Amniotic stem cell (primary cell): ENCODE measurements at places on chromosomes 16 and 17.

DNA sequence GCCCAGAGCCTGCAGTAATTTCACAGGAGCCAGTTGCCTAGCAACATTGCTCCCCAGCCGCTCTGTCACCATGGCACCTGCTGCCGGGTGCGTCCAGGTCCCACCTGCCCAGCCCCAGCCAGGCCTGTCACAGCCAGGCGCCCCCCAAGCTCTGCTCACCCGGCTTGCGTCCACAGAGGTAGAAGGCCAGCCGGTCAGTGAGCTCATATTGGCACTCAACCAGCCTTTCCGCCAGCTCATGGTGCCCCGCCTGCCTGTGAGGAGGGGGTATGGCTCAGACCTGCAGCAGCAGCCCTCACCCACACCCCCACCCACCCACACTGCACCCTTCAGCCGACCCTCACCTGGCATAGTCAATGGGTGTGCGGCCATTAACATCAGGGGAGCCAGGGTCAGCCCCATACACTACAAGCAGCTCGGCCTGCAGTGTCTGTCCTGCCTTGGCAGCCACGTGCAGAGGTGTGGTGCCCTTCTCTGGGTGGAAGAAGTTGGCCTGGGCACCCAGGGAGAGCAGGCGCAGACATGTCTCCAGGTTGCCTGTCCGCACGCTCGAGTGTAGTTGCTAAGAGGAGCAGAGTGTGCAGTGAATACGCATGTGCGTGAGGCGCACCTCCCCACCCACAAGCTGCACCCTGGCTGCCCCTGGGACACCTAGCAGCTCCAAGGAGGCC lies 7.7 kb downstream of the GIT1 start:
- no peak for DNase-seq

DNA sequence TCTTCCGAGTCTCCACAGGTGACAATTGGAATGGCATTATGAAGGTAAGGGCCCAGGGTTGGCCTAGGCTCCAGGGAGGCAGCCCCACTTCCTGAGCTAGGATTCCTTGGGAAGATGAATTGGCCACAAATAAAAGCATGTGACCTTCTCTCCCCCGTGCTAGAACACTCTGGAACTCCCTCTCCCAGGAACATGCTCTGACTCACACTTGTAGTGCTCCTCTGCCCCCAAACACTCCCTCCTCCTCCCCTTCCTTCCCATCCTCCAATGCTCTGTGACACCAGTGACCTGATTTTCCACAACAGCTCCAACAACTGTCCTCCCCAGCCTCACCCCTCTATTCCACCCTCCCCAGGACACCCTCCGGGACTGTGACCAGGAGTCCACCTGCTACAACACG lies 16.4 kb upstream of the ABCC3 start:
- no peak for DNase-seq

DNA sequence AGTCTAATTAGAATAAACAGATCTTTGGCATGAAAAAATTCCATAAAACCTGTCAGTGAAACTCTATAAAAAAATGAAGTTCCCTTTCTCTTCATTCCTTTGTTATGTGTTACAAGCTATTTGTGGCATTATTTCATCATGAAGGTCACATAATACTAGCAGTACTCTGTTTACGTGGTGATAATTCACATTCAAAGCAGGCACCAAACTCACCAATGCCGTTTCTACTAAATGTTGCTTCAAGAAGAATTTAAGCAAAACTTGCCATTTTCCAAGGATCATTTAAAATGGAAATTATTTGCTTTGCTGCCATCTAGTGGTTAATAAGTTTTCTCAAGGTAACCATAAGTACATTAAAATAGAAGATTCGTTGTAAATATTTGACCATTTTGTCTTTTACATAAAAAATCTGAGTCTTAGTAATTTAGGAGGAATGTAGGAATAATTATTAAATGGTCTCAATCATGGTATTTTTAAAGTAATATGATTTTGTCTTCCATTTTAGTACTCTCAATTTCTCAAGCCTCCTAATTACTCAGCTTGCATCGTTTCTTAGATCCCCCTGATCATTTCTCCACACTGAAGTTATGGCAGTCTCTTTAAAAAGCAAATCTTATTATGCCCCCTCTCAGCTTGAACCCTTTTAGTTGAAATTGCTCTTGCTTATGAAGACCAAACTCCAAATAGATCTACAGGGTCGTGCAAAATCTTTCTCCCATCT lies 80.8 kb downstream of the OMG start:
- peak; percentile 85 for DNase-seq

GRCh38 chr16:30903596-30903995 lies 7.2 kb downstream of the CTF1 start:
- DNase-seq, result no peak

- DNase-seq, result peak; percentile 83
Measured at GRCh38 chr16:30844671-30845449, 49.0 kb downstream of the BCL7C start.

- DNase-seq, result no peak
Measured at GRCh38 chr16:47728205-47728604, 267.1 kb downstream of the PHKB start.

GRCh38 chr16:86038926-86039310 lies 140.0 kb downstream of the IRF8 start:
- DNase-seq, result no peak
